Coronary artery (tissue), 2 donors: ENCODE measurements at places on chromosomes 11 and 22.
A peak's percentile ranks its signal among the peaks of the same experiment; 100 is the strongest.

GRCh38 chr11:110453684-110454354 is 24.1 kb downstream of the FDX1 start:
- no peak for DNase-seq

- DNase-seq: peak; percentile 99
These were observed at the start of gene TAGLN for GRCh38 chr11:117199053-117199915. Gene TAGLN (plus strand): TSS chr11:117199370. CDS start chr11:117203014, 3,644 bp downstream.

DNA sequence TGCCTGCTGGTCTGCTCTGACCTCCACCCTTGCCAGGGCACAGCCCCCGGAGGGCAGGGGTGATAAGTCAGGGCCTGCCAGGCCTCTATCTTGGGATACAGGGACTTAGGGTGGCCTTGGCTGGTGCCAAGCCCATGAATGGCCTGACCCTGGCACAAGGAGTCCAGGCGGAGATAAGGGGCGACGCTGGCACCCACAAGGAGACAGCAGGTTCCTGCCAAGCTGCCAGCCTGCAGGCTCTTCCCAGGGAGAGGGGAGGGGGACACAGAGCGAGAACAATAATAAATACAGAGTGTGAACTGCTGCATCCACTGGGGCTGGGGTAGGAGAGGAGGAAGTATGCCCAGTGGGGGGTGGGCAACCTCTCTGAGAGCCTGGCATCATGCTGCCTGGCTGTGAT is 978 bp downstream of the CSDC2 start:
- DNase-seq: no peak

- no peak for DNase-seq
These were observed 8.6 kb downstream of the THYN1 start for GRCh38 chr11:134244593-134244992.

GRCh38 chr11:24734742-24735237 is 237.9 kb downstream of the LUZP2 start:
- no peak for DNase-seq

DNA sequence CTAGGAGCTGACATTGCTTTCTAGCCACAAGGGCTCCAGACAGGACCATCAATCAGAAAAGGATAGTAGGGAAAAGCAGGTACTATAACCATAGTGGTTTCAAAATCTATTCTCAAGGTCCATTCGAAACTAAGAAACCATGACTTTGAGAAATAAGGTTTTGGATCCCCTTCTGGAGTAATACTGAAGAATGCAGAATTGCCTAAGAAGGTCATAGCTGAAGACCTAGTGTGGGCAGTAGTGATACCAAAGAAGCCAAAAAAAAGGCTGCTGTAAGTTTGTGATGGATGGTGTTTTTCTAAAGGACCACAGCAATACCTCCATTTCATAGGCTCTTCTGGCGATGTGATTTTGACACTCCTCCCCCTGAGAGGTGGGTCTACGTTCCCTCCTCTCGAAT is 163.1 kb downstream of the MAML2 start:
- no peak for DNase-seq

DNA sequence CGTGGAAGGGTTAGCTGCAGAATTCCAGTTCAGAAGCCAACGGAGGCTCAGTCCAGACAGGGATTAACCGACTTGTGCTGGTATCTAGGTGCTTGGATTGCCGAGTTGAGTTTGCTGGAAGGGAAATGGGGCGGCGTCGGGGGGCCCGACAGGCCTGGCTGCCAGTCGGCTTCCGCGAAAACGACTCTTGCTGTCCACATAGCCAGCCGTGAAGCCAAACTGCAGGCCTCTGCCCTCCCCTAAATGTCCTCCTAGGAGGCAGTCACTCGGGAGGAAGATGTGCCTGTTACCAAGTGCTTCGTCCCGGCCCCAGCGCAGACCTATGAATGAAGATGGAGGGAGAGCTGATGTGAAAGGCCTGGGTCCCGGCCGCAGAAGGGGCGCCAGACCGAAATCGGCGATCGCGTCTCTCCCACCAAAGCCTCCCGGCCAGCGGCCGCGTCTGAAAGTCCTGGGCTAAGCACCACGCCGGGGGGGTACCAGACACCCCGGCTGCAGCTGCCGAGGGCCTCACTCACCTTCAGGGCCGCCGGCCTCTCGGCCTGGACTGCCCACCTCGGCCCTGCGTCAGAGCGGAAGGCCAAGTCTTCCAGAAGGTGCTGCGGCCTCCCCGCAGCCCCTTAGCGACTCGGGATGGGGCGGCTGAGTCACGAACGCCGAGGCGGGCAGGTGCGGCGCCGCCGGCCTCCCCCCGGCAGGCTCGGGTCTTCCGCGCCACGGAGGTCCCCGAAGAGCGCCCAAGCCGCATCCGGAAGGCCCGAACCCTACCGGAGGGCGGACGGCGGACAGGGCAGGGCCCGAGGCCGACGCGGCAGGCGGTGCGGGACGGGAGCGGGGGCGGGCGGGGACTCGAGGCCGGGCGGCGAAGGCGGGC is 7.5 kb downstream of the DPAGT1 start:
- DNase-seq: peak; percentile 80

DNA sequence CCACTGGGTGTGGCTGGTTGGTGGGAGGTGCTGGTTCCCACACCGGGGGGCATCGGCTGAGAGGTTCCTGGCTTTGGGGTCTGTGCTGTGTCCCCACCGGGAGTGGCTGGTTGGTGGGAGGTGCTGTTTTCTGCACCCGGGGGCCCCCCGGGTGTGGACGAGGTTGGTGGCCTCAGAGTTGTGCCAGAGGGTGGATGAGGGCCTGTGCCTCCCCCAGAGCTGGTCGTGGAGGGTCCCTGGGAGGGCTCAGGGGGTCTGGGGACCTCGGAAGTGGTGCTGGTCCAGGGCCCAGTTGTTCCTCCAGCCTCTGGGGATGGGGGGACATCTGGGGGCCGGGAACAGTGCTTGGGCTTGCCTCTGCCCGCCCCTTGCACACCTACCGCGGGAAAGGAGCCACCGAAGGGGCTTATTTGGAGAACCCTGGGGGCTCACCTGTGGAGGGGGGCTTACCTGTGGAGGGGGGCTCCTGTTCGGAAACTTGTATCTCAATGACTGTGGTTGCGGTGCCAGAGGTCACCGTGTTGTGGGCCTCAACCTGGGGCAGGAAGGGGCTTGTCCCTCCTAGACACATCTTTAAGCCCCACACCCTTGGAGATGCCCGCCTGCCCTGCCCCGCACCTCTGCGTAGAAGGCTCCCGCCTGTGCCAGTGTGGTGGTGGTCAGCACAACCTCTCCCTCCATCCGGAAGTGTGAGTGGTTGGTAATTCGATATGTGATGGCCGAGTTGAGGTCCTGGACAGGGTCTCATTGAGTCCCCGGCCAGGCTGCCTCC is 3.3 kb upstream of the IRF7 start:
- no peak for DNase-seq

GRCh38 chr11:19598456-19598855 is 114.2 kb upstream of the NAV2 start:
- peak; percentile 11 for DNase-seq

DNA sequence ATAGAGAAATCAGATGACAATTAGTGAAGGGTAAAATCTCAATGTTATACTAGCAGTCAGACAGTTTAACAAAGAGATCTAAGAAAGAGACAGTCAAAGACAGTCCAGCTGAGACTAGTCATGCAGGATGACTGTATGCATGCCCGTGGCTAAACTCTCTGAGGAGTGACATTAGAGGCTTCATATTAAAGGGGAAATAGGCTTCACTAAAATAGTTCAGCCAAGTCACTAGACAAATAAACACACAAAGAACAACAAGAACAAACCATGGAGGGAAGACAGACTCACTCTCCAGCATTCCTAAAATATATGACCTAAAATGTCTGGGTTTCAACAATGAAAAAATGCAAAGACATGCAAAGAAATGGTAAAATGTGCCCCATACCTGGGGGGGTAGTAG is 18.6 kb upstream of the APLNR start:
- DNase-seq: no peak

DNA sequence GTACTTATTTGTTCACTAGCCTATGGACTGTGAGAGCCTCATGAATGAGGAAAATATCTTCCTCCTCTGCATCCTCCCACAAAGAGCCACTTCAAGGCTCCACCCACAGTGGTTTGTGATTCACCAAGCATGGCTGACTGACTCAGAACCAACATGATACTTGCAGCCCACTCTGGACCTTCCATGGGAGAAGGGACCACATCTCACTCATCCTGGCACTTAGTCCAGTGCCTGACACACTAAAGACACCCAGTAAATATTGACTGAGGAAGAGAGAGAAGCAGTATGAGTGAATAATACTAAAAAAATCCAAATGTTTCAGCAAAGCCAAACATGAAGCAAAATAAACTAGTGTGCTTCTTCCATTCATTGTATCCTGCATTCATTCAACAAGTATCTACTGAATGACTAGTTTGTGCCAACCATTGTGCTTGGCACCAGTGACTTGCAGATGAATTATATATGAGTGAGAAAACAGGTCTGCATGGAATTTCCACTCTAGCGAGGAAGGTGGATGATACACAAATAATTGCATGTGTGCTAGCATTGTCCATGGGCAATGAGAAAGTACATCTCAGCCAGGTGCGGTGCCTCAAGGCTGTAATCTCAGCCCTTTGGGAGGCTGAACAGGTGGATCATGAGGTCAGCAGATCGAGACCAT is 54.9 kb upstream of the BLID start:
- DNase-seq: no peak

GRCh38 chr22:22156716-22157347 is 87.8 kb upstream of the VPREB1 start:
- no peak for DNase-seq

GRCh38 chr11:118612378-118612777 is 5.0 kb downstream of the PHLDB1 start:
- no peak for DNase-seq

GRCh38 chr11:115201111-115201792 is 303.0 kb downstream of the CADM1 start:
- DNase-seq: no peak

- DNase-seq: no peak
These were observed 44.1 kb upstream of the SEZ6L start for GRCh38 chr22:26124991-26125725.

DNA sequence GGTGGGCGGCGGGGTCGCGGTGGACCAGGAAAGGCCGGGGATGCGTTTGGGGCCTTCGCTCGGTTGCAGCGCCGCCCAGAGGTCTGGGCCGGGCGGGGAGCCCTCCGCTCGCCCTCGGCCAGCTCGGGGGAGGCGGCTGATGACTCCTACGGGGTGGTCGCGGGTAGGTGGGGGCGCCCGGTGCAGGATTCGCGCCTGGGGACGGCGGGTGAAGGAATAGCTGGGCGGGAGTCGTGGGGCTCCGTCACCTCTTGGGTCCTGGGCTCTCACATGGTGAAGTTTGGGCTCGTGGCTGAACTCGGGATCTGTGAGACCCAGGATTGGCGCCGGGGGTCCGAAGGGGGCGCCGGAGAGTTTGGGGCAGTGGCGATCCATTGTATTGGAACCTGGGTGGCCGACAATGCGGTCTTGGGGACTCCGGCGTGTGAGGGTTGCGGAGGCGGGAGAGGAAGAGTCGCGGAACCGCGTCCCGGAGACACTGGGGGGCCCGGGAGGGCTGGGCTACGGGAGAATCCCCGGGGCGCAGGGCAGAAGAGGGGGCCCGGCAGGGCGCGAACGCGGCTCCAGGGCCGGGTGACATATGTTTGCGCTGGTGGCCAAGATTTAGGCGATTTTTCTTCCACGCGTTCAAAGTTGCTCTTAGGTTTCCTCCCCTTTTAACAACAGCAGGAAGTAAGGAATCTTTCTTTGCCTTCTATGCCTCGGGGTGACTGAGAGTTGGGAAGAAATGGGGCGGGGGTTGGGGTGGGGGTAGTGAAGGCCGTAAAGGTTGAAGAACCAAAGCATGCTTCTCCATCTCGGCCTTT is 935 bp downstream of the QSER1 start:
- DNase-seq: peak; percentile 76
